ENCODE measurements at places on chromosomes 4 and X.

DNA sequence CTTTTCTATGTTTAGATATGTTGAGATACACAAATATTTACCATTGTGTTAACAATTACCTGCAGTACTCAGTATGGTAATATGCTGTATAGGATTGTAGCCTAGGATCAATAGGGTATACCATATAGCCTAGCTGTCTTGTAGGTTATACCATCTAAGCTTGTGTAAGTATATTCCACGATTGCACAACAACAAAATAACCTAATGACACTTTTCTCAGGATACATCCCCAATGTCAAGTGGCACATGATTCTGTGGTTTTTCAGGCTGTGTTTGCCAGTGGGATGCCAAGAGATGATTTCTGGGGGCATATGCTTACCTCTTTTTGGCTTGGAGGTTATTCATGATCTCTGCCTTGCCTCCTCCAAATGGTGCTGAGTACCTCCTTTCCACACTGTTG, 247.2 kb upstream of the CENPE start:
- no peak for DNase-seq

- DNase-seq = peak; percentile 83
These were observed at the start of gene PRICKLE3 for GRCh38 chrX:49186125-49187027. Gene PRICKLE3 (minus strand): TSS chrX:49186373. CDS start chrX:49186297, 76 bp downstream.

DNA sequence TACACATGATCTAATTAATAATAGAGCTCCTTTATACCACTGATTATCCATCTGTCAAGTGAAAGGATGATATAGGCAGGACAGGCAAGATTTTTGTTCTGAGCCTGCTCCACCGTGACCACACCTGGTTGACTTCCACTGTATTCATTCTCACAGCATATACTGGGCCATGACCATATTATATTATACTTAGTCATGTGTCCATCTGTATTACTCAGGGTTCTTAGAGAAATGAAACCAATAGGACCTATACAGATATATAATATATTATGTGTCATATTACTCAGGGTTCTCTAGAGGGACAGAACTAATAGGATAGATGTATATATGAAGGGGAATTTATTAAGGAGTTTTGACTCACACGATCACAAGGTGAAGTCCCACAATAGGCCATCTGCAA, 675.1 kb downstream of the GRXCR1 start:
- DNase-seq = no peak

DNA sequence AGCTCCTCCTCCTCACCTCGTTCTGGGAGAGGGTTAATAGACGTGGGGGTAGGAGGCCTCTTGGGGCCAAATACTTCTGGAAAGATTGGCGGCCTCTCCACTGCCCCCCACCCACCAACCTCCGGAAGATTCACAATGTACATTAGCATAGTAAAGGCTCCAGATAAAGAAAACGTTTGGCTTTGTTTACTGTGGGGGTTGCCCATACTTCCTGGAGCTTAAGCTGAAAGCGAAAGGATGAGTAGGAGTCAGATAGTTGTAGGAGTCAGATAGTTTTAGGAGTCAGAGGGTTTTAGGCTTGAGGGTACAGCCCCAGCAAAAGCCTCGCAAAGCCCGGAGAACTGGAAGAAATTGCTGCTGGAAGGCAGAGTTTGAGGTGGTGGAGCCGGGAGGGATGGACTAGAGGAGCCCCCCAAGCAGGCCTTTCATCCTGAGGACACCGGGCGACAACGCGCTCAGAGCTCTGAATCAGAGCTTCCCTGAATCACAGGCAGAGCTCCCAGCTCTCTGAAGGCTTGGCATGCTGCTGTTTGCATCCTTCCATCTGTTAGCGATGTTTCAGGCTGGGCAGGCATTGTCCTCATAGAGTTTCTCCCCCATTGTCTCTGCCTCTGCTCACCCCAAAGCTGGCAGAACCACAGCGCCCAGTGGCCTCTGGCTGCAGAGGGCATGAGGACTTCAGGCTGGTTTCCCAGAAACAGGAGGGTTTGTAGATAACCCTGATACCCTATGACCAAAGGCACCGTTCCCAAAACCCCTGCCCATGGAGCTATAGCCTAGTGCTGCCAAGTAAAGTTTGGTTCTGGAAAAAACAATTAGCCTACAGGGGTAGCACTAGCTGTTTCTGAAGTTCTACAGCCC, 280.7 kb downstream of the BCOR start:
- DNase-seq = no peak
